ENCODE measurements at places on chromosomes 2 and 18. TPM values are rescaled to one million over a fixed set of nuclear protein-coding genes. Genes with fewer than 3 reads are reported as not detected.

DNA sequence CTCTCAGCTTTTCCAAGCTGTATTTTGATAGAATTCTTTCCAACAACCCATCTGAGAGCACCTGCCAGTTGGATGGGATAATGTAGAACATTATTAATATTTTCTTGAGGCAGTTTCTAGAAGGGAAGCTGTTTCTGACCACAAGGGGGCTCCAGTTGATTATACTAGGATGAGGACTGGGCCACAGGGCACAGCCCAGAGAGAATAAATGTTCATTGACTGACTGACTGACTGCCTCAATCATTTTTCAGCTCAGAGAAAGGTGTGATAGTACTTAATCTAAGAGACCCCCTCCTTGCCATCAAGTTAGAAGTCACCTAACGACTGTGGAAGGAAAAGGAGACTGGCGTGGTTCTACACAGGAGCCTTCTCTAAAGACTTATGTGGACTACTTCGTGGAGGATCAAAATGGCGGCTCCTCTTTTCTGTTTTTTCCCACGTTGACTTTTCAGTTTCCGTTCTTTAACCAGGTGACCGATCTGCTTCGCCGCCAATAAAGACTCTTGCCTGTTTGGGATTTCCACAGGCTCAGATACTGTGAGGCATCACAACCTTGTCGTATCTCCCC is 31.9 kb upstream of the CREG2 start:
- no peak for DNase-seq

- no peak for DNase-seq
These were observed 526 bp downstream of the CHN1 start for GRCh38 chr2:175004730-175004979.

- no peak for DNase-seq
These were observed 110.5 kb downstream of the MBP start for GRCh38 chr18:77022116-77022515.

Gene CD226
- polyA plus RNA-seq: 4.1 TPM

Gene LINC00305
- polyA plus RNA-seq: 4.5 TPM

- no peak for DNase-seq
These were observed 7.4 kb downstream of the TMEM127 start for GRCh38 chr2:96258166-96259022.

- no peak for DNase-seq
These were observed 4.3 kb upstream of the SH3BP4 start for GRCh38 chr2:234947556-234947955.

Gene FLACC1
- 1.9 TPM for polyA plus RNA-seq

Gene GAL3ST2
- 0.16 TPM for polyA plus RNA-seq

Gene RNF138
- polyA plus RNA-seq: 49.8 TPM

DNA sequence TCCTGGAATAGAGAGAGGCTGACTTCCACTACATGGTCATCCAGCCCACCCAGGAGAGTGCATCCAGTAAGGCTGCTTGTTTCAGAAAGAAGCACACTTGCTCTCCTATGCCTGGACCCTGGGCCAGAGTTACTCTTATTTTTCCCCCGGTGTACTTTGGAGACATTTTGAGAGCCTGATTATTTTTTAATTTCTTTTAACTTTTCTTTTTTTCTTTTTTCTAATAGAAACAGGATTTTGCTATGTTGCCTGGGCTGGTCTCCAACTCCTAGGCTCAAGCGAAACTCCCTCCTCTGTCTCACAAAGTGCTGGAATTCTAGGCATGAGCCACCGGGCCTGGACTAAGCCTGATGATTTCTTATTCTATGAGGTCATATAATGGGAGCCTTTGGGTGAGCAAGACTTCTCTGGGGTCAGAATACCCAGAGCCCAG is 62.2 kb downstream of the RPL37A start:
- DNase-seq: no peak

Gene MARCHF4
- 0.09 TPM for polyA plus RNA-seq

- no peak for DNase-seq
These were observed 6.6 kb downstream of the EMX1 start for GRCh38 chr2:72923833-72924352.

DNA sequence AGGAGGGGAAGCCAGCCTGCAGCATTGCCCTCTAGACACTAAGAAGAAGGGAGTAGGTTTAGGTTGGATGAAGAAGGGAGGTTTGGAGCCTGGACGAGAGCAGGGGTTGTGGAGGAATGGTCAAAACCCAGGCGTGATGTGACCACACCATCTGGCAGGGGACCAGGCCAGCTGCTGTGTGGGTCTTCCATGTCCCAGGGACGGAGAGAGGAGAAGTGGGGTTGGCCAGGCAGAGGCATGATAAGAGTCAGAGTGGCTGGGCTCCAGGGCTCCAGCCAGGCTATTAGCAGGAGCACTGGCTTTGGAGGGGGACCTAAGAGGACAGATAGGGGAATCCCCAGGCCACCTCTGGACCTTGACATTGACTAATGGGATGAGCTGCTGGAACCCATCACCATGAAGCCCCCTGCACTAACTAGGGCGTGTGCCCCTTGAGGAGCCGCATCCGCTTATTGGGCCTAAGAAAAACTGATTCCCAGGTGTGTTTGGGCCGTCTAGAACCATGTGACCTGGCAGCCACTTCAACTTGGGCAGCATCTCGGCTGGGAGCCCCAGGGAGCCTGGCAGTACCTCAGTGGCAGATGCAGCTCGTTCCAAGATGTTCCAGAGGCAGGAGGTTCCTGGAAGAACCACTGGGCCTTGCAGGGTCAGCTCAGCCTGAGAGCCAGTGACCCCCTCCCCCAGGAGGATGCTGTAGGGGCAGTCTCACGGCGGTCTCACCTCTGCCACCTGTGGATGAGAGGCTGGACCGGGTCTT is 235.1 kb downstream of the AGAP1 start:
- DNase-seq: no peak

- no peak for DNase-seq
These were observed 105.1 kb upstream of the NCKAP5 start for GRCh38 chr2:133673305-133673905.

DNA sequence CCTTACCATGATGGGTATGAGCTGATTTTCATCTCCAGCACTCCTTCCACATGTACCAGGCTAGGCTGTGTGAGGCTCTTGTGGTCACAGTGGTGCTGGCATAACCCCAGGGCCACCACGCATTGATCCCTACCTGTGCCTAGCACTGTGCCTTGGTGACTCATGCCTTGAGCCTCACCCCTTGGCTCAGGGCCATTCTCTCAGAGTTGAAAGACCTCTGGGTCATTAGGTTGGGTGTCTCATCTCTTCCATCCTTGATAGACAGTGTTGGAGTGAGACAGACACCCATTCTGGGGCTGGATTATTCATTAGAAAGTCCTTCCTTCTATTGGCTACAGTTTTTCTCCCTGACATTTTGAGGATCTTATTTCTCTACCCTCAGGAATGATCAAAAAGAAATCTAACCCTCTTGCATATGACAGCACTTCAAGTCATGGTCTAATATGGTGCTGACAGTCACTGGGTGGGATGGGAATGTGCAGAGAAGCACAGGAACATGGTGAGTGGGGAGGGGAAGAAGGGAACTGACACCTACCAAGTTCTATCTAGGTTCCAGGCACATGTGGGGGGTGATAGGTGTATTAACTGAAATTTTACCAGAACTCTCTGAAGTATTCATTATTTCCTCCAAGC is 41.3 kb downstream of the DYSF start:
- no peak for DNase-seq

Gene SH2D6
- polyA plus RNA-seq: 0.68 TPM

DNA sequence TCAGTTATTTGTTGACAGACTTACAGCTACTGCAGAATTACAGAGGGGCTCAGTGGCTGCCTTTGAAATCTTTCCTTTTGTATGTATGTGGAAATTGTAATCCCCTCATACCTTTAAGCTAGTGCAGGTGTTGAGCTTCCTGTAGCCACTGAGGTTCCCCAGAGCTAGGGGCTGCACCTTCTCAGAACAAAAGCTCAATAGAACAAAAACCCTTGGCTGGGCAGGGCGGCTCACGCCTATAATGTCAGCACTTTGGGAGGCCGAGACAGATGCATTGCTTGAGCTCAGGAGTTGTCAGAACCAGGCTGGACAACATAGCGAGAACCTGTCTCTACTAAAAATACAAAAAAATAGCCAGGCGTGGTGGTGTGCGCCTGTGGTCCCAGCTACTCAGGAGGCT is 41.3 kb upstream of the CHMP1B start:
- DNase-seq: no peak

GRCh38 chr2:59322005-59322404 is 1080.9 kb upstream of the FANCL start:
- no peak for DNase-seq

Gene POTEC
- 0.06 TPM for polyA plus RNA-seq

GRCh38 chr2:150624001-150624401 is 136.5 kb upstream of the RND3 start:
- DNase-seq: no peak

- no peak for DNase-seq
These were observed 57.5 kb downstream of the AP1S3 start for GRCh38 chr2:223779877-223780276.

DNA sequence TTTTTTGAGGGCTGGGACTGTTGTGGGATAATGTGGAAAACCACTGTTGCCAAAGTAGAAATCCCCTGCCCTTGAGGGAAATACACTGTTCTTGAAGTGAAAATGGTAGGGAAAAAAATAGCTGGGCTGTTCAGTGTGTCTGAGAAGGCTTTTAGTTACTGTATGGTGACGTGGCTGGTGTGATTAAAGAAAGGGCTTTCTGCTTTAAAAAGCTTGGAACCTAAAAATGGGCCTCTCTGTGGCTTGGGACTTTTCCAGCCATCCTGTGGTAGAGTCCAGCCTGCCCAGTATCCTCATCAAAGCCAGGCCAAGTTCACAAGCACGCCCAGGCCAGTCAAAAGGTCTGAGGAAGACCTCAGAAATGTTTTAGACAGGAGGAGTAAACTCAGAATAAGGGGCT is 6.8 kb downstream of the MGAT5 start:
- DNase-seq: no peak

- DNase-seq: no peak
These were observed 307.8 kb upstream of the CELF4 start for GRCh38 chr18:37873416-37873815.

Gene CCBE1
- polyA plus RNA-seq: 123 TPM

DNA sequence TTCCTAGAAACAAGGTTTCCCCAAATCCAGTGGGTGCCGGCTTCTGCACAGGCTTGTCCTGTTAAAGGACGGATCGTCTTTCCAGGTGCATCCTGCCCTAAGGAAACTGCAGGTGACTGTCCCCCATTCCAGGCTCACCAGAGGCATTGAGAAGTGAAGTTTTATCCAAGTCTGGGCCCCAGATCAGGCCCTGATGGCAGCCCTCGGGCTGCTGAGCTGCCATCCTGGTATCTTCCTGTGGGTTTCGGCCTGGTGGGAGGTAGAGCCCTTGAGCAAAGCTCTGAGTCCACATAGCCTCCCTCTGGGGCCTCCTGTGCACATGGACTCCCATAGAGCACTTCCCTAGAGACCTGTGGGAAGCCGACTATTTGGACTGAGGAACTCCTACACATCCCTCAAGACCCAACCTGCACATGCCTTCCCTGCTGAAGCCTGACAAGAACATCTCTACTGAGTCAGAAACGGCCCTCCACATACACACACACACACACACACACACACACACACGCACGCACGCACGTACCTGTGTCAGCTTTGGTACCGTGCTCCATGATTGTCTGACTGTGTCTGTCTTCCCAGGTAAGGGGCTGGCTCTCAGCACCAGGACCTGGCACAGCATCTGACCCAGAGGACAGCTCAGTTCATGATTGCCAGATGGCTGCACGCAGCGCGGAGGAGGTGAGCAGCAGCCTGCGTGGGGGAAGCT is 16.4 kb downstream of the TNS1 start:
- DNase-seq: no peak

Gene IL1R2
- polyA plus RNA-seq: 0.15 TPM

DNA sequence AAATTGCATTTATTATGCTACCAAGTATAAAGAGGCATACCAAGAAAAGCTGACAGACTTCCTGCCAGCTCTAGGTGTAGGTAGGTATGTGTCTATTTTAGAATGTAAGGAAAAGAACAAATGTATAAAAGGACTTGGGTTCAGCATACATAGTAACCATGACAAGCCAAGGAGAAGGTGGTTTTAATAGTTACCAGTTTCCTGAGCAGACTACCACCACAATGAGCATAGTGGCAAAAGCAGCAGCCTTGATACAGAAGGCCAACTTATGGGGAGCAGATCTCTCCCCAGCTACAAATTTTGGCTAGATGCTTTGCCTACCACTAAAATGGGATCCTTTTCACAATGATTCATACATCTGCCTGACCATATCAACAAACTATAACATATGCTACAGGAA is 34.5 kb downstream of the METTL8 start:
- no peak for DNase-seq

Gene IL36G
- polyA plus RNA-seq: not detected

- DNase-seq: no peak
These were observed 89.2 kb upstream of the COL5A2 start for GRCh38 chr2:189268763-189269162.

Gene DBI
- polyA plus RNA-seq: 265 TPM

Gene TUBA3E
- not detected for polyA plus RNA-seq

Gene ERFE
- 4.7 TPM for polyA plus RNA-seq

DNA sequence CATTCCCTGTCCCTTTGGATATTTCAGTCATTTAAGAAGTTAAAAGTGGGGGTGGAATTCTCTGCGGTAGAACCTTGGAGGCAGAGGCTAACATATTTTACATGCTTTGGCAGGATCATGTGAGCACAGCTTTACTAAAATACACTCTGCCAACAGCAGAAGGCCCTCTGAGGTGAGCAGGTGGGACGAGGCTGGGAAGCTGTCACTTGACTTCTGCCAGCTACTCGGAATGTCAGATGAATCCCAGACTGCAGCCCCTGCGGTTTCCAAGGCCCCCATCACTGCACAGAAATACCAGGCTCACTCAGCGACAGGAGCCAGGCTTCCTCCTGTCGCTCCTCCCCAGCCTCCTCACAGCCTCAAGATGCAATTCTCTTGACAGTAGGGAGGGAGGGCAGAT is 220.9 kb upstream of the REV1 start:
- no peak for DNase-seq

Gene HOXD1
- 8.8 TPM for polyA plus RNA-seq

- no peak for DNase-seq
These were observed 213.5 kb upstream of the RND3 start for GRCh38 chr2:150700666-150701580.

Gene SULT1C4
- 50.7 TPM for polyA plus RNA-seq

DNA sequence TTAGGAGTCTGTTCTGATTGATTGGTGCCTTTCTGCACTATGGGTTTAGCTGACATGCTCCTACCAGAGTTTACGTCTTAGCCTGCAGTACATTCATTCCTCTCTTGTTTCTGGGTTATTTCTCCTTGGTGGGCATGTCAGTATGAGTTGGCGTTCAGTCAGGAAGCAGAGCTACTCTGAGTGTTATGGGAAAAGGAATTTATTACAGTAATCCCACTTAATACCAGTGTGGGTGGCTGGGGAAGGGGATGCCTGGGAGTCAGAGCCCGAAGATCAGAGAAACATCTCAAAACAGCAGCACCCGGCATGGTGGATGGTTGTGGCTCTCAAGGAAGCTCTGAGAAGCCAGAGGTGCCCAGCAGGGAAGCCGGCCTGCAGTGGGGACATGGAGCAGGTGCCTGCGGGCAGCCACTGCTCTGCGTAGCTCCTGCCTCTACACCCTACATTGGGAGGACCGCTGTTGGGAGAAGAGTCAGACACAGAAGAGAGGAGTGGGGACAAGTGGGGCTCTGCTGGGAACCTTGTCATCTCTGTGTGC is 48.9 kb downstream of the RAB31 start:
- DNase-seq: no peak

GRCh38 chr2:74537140-74537539 is 7.4 kb downstream of the HTRA2 start:
- no peak for DNase-seq

All from left renal pelvis (tissue), 4 donors.